ENCODE measurements at places on chromosomes 3 and 15. TPM values are rescaled to one million over a fixed set of nuclear protein-coding genes. Genes with fewer than 3 reads are reported as not detected.

DNA sequence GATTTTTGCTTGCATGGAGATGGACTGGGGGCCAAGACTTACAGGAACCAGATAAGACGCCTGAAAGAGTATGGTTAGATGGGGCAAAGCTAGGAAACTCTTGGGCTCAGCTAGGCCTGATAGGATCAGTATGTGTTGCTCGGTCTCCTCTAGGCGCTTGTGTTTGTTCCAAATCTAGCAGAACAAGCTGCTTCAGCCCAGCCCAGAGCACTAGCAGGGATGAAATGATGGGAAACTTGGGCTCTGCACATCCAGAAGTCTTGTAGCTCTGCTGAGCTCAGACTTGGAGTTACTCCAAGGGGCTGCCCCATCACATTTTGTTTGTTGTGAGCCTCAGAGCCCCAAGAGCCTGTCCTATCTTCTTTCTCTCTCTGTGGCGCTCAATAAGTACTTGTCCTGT is 34.7 kb downstream of the FOXL2 start:
- peaks cover 8% of the 10 kb centered on the region for H3K27me3 ChIP-seq
- DNase-seq: no peak
- no peaks in the 10 kb centered on the region for H3K36me3 ChIP-seq
- no peak overlapping the region for H3K4me3 ChIP-seq
- peaks cover 5% of the 10 kb centered on the region for H3K4me1 ChIP-seq

DNA sequence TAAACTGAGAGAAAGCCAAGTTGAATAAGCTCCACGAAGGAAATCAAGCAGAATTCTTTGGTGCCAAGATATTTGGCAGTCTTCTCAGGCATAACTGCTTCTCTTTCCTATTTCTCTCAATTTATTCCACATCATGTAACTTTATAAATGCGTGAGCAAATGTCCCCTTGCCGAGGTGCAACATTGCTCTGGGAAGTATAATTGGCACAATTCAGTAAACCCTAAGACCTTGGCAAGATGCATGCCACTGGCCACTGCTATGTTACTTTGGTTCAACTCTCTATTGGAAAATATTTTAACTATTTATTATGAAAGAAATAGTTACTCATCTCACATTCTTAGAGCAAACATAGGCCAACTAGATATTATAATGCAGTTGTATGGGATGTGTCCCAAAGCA is 170.2 kb downstream of the SUCNR1 start:
- H3K36me3 ChIP-seq: peaks cover 1% of the 10 kb centered on the region
- no peak overlapping the region for H3K27ac ChIP-seq
- H3K4me1 ChIP-seq: peaks cover 5% of the 10 kb centered on the region
- H3K27me3 ChIP-seq: peaks cover 4% of the 10 kb centered on the region
- H3K4me3 ChIP-seq: no peak overlapping the region
- DNase-seq: no peak

Gene TJP1
- not detected for total RNA-seq

- H3K36me3 ChIP-seq: peaks cover 49% of the 10 kb centered on the region
- H3K4me3 ChIP-seq: no peak overlapping the region
- no peak overlapping the region for H3K27ac ChIP-seq
- H3K27me3 ChIP-seq: no peaks in the 10 kb centered on the region
- no peak for DNase-seq
Measured at GRCh38 chr3:156808025-156808424, 18.1 kb upstream of the LEKR1 start.

DNA sequence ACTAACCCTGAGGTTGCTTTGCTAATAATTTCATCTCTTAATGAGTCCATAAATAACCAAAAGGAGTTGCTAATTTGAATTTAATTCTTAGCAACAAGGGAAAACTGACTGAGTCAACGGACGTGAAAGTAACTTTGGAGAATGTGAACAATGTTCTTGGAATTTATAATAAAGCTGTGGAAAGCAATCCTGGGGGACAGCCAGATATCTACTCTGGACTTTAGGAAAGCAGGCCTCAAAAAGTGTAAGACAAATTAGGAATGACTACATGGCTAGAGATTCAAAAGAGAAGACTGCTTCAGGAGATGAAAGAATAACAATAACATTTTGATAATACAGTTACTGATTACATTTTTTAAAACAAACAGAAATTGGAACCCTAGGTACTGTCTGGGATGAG is 318.4 kb upstream of the COL8A1 start:
- H3K4me1 ChIP-seq: no peaks in the 10 kb centered on the region
- no peaks in the 10 kb centered on the region for H3K27me3 ChIP-seq
- no peak for DNase-seq
- no peak overlapping the region for H3K27ac ChIP-seq

DNA sequence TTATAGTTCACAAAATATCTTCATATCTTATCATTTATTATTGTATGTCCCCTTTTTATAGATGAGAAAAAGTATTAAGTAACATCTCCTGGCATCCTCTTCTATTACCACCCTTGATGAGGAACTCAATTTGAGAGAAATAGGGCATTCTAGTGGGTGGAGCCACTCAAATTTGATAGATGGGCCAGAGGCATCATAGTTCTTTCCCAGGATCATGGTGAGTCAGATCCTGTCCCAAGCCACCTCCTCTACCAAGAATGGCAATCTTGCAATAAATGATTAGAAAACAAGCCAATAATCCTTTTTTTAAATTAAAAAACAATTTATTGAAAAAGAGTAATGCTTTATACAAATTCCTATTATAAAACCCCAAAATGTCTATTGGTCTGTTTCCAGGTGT is 16.8 kb downstream of the CLDN1 start:
- no peak overlapping the region for H3K4me3 ChIP-seq
- no peaks in the 10 kb centered on the region for H3K36me3 ChIP-seq
- no peak for DNase-seq
- no peak overlapping the region for H3K27ac ChIP-seq

Gene XCR1
- total RNA-seq: not detected

GRCh38 chr15:101578443-101578894 is 73.7 kb downstream of the TM2D3 start:
- H3K27me3 ChIP-seq: peaks cover 14% of the 10 kb centered on the region
- no peak overlapping the region for H3K4me3 ChIP-seq
- H3K4me1 ChIP-seq: no peaks in the 10 kb centered on the region
- no peaks in the 10 kb centered on the region for H3K36me3 ChIP-seq
- DNase-seq: no peak
